ENCODE measurements at places on chromosomes 12 and 14.

GRCh38 chr12:103868215-103868614, 27.2 kb upstream of the NT5DC3 start:
- no peak overlapping the region for H3K4me3 ChIP-seq
- no peak overlapping the region for H3K27ac ChIP-seq
- no peaks in the 10 kb centered on the region for H3K36me3 ChIP-seq
- H3K27me3 ChIP-seq: no peaks in the 10 kb centered on the region
- H3K4me1 ChIP-seq: no peaks in the 10 kb centered on the region

DNA sequence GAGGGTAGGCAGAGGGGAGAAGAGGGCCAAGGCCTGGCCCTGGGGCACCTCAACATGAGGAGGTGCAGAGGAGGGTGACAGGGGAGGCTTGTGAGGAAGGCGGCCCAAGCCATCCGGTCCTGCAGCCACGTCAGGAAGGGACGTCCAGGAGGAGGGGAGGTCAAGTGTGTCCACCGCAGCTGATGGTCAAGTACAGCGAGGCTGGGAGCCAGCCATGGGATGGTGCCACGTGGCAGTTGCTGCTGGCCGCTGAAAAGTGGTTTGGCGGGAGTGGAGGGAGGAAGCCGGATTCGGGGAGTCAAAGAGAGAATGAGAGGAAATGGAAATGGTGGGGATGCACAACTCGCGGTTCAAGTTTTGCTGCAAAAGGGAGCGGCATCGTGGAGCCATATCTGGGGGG, 41.2 kb downstream of the PRIMA1 start:
- H3K27me3 ChIP-seq: peaks cover 8% of the 10 kb centered on the region
- H3K4me3 ChIP-seq: no peak overlapping the region
- H3K4me1 ChIP-seq: peaks cover 51% of the 10 kb centered on the region
- DNase-seq: no peak
- no peak overlapping the region for H3K27ac ChIP-seq

GRCh38 chr12:4943067-4943937, 33.6 kb downstream of the KCNA1 start:
- no peak overlapping the region for H3K27ac ChIP-seq
- DNase-seq: no peak

DNA sequence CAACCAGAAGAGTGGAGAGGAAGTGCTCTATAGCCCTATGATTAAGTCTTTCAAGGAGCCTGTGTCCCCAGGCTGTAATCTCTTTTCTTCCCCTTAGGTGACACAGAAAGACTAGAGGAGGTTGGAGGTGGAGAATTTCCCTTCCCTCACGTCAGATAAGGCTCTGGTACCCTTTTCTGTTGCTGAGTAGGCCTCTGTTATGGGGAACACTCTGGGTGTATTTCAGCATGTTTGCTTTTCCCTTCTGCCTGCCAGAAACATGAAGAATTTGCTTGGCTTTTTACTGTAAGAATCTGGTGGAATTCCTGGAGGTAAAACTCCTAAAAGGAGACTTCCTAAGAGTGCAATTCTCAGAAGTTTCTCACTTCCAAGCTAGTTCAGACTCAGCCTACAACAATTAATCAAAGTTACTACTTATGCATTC, 58.3 kb downstream of the SIX1 start:
- DNase-seq: no peak
- no peak overlapping the region for H3K4me3 ChIP-seq
- H3K27me3 ChIP-seq: peaks cover 3% of the 10 kb centered on the region
- peak overlapping the region; percentile 89 for H3K27ac ChIP-seq
- H3K4me1 ChIP-seq: peaks cover 6% of the 10 kb centered on the region

DNA sequence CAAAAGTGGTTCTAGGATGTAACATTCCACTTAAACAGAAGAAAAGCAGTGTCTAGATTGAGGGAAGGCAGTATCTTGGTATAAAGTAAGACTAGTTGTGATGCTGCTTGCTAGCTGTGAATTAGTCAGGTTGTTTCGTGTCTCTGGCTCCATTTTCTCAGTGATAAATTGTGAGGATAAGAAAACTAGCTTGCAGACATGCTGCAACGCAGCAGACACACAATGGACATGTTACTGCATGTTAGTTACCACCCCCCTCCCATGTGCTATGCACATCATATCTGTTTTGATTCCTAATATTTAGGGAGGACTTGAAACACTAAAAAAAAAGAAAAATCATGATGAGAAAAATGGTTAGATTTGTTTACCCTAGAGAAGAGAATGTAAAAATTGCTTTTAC, 2.9 kb downstream of the CCNK start:
- peaks cover 31% of the 10 kb centered on the region for H3K4me1 ChIP-seq
- H3K4me3 ChIP-seq: no peak overlapping the region
- H3K27ac ChIP-seq: no peak overlapping the region

DNA sequence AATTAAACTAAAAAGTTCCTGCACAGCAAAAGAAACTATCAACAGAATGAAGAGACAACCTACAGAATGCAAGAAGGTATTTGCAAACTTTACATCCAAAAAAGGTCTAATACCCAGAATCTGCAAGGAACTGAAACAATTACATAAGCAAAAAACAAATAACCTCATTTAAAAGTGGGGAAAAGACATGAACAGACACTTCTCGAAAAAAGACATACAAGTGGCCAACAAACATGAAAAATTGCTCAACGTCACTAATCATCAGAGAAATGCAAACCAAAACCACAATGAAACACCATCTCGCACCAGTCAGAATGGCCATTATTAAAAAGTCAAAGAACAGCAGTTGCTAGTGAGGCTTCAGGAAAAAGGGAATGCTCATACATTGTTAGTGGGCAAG, 15.2 kb downstream of the PDE6H start:
- DNase-seq: no peak
- H3K36me3 ChIP-seq: no peaks in the 10 kb centered on the region
- no peaks in the 10 kb centered on the region for H3K4me1 ChIP-seq
- H3K4me3 ChIP-seq: no peak overlapping the region

DNA sequence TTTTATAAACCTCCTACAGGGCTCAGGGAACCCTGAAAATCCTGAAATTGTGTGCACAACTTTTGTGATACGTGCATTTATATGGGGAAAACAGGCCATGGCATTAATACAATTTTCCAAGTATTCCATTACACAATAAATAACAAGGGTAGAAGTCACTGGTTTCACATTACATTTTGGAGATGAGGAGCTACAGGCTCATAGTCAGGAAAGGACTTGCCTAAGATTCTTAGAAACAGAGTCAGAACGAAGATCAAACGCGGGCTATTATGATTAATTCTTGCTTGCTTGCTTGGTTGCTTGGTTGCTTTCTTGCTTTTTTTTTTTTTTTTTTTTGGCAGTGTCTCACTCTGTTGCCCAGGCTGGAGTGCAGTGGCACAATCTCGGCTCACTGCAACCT, 16.7 kb downstream of the NOS1 start:
- H3K4me1 ChIP-seq: no peaks in the 10 kb centered on the region
- no peaks in the 10 kb centered on the region for H3K36me3 ChIP-seq
- no peak overlapping the region for H3K27ac ChIP-seq
- peaks cover 19% of the 10 kb centered on the region for H3K27me3 ChIP-seq

DNA sequence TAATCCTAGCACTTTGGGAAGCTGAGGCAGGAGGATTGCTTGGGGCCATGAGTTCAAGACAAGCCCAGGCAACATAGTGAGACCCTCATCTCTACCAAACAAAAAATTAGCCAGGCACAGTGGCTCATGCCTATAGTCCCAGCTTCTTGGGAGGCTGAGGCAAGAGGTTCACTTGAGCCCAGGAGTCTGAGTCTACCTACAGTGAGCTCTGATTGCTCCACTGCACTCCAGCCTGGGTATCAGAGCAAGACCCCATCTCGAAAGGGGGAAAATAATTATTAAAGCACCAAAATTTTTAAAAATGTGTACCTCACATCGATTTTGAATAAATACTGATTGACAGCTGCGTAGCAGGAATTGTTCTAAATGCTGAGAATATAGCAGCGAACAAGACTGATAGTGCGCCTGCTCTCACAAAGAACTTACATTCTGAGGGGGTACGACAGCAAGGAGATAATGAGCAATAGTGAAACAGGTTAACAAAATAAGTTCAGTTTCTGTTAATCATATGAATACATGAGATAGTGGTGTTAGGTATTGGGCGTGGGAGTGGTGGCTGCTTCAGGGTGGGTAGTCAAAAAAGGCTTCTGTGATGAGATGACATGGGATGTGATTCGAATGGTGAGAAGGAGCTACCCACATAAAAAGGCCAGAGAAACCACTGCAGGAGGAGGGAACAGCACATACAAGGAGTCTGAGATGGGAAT, 19.6 kb downstream of the HCFC2 start:
- H3K27ac ChIP-seq: peak overlapping the region; percentile 7
- H3K4me3 ChIP-seq: no peak overlapping the region
- no peaks in the 10 kb centered on the region for H3K4me1 ChIP-seq

- H3K27me3 ChIP-seq: peaks cover 7% of the 10 kb centered on the region
- no peak overlapping the region for H3K4me3 ChIP-seq
- H3K4me1 ChIP-seq: peaks cover 23% of the 10 kb centered on the region
- H3K27ac ChIP-seq: no peak overlapping the region
Measured at GRCh38 chr12:55068416-55069010, 48.7 kb downstream of the NEUROD4 start.

DNA sequence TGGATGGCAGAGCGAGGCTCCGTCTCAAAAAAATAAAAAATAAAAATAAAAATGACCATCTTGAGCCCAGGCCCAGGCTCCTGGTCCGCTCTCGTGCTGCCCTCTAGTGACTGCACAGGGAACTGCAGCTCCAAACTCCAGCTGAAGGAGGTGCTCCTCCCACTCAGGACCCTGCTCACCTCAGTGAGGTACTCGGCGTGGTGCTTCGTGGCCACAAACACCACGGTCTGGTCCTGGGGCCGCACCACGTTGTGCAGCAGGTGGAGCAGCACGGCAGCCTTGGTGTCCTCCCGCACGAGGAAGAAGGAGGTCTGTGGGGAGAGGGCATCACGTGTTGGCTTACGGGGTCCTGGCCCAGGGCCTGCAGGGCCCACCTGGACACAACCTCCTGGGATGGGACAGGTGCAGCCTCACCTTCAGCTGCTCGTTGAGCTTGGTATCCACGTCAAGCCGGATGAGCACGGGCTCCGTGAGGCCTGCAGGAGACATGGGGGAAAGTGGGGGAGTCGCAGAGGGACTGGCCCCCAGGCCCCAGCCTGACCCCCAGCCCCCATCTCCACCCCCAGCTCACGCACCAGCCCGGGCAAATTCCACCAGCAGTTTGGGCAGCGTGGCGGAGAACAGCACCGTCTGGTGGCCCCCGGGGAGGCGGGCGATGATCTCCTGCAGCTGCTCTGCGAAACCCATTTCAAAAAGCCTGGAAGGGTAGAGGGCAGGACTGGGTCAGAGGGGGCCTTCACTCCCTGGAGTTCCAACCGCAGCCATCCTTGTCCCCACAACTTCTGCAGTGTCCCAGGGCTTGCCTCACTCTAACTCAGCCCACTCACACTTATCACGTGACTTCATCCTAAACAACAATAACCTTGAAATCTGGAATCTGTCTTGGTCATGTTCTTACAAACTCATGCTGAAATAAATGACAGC, 10.6 kb downstream of the DDX54 start:
- peak overlapping the region; percentile 90 for H3K27ac ChIP-seq
- no peaks in the 10 kb centered on the region for H3K27me3 ChIP-seq
- peak; percentile 90 for DNase-seq
- peaks cover 22% of the 10 kb centered on the region for H3K4me1 ChIP-seq
- H3K36me3 ChIP-seq: peaks cover 88% of the 10 kb centered on the region

DNA sequence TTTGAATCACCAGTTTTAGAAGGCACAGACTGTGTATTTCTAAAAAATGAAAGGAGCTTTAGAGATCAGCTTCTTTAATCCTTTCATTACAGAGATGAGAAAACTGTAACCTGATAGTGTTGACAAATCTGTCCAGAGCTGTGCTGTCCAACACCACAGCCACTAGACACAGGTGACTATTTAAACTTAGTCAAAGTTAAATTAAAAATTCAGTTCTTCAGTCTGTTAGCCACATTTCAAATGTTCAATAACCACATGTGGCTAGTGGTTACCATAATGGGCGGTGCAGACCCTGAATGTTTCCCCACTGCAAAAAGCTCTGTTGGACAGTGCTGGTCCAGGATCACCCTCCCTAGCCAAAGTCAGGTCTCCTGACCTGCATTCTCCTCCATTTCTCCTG, 21.6 kb downstream of the DAD1 start:
- DNase-seq: no peak
- peaks cover 39% of the 10 kb centered on the region for H3K36me3 ChIP-seq
- H3K27ac ChIP-seq: no peak overlapping the region
- H3K4me1 ChIP-seq: peaks cover 23% of the 10 kb centered on the region
- no peaks in the 10 kb centered on the region for H3K27me3 ChIP-seq
- H3K4me3 ChIP-seq: no peak overlapping the region

DNA sequence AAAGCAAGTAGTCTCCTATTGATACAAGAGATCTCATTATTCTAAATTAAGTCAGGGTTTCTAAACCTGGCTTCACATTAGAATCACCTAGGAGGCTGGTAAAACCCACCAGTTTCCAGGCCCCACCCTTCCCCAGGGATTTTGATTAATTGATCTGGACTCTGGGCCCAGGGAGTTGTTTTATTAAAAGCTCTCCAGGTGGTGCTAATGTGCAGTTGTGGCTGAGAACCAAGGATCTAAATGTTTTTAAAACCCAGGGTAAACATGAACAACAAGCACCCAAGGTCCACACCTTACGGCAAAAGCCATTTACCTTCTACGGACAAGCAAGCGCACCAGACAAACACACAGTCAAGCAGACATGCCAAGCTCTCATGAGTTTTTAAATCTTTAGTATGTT, 73.9 kb downstream of the SLC2A13 start:
- peaks cover 13% of the 10 kb centered on the region for H3K36me3 ChIP-seq
- H3K27me3 ChIP-seq: no peaks in the 10 kb centered on the region
- DNase-seq: no peak
- H3K4me3 ChIP-seq: no peak overlapping the region

- no peak overlapping the region for H3K4me3 ChIP-seq
- H3K36me3 ChIP-seq: peaks cover 23% of the 10 kb centered on the region
- no peak overlapping the region for H3K27ac ChIP-seq
Measured at GRCh38 chr12:46500673-46501072, 128.1 kb upstream of the SLC38A2 start.

- H3K27me3 ChIP-seq: no peaks in the 10 kb centered on the region
- no peak for DNase-seq
- H3K4me1 ChIP-seq: no peaks in the 10 kb centered on the region
Measured at GRCh38 chr12:39685854-39686657, 66.5 kb upstream of the ABCD2 start.

- no peak overlapping the region for H3K27ac ChIP-seq
- peaks cover 8% of the 10 kb centered on the region for H3K36me3 ChIP-seq
- no peak for DNase-seq
- peaks cover 2% of the 10 kb centered on the region for H3K27me3 ChIP-seq
Measured at GRCh38 chr12:70180130-70180529, 63.1 kb upstream of the CNOT2 start.
